ENCODE measurements at places on chromosomes 7 and 10.

DNA sequence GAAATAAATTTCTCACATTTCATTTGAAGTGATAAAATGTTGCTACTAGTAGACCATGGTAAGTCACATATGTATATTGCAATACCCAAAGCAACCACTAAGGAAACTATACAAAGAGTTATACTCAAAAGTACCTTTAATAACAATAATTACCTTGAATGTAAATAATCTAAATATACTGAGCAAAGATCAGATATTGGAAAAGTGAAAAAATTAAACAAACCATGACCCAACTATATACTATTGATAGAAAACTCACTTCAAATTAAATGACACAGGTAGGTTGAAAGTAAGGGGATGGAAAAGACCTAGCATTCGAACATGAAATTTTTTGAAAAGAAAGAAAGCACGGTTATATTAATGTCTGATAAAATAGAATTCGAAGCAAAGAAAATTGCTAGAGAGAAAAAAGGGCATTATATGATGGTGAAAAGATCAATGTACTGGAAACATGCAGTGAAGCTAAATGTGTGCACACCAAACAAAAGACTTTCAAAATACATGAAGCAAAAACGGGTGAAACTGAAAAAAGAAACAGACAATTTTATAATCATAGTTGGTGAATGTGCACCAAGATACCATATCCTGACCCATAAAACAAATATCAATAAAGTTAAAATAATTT is 29.1 kb downstream of the TFPI2 start:
- no peak for DNase-seq

DNA sequence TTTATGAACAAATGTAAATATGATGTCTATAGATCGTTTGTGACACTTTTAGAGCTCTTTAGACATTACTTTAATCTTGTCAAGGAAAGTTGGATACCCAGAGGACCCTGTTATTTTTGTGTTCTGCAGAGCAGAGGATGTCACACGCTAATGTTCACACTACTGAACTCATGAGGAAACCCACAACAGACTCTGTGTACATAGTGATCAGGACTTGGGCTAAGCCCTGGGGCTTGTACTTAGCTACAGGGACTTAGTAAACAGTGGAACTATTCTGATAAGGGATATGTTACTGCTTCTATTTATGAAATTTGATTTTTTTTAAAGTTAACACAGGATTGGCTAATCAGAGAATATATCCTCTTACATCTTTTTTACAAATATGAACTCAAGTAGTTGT is 36.1 kb upstream of the ZNF518A start:
- DNase-seq = no peak

GRCh38 chr10:88531392-88532052 is 51.6 kb downstream of the RNLS start:
- no peak for DNase-seq

DNA sequence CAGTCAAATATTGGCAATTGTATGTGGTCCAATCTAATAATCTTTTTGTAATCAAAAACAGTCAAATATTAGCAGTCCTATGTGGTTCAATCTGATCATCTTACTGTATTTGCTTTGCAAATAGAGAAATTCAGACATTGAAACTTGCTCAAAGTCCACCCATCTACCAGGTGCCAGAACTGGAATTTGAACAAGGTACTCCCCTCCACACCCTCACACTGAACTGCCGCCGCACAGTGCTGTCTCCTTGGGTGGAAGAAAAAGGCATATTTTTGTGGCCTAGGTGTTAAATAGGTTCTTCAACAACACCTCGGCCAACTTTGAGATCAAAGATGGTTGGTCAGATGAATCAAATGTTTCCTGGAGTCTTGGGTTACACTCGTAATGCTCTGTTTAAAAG is 544.2 kb upstream of the GALNT17 start:
- DNase-seq = no peak

DNA sequence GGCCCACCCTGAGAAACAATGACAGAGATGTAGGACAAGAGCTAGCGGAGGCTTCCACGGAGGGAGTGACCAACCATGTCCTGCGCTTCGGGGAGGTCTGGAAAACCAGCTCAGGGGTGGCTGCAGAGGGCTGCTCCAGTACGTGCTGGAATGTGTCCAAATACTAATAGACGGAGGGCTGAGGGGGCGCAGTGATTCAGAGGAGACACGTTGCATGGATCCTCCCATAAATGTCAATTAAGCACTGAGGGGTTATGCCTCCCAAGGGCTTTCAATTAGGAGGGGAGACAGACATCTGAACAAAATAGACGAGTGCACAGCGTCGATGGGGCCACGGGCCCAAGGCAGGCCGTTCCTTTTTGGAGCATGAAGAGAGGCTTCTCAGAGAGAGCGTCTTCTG is 51.0 kb upstream of the NPS start:
- no peak for DNase-seq

GRCh38 chr7:100015232-100016214 is at the start of gene ZKSCAN1:
TSS of gene ZKSCAN1 (plus strand) at chr7:100015596. CDS start at chr7:100023507, 7,911 bp downstream.
- peak; percentile 97 for DNase-seq

GRCh38 chr10:93091960-93092359 is 18.3 kb downstream of the CYP26A1 start:
- no peak for DNase-seq

DNA sequence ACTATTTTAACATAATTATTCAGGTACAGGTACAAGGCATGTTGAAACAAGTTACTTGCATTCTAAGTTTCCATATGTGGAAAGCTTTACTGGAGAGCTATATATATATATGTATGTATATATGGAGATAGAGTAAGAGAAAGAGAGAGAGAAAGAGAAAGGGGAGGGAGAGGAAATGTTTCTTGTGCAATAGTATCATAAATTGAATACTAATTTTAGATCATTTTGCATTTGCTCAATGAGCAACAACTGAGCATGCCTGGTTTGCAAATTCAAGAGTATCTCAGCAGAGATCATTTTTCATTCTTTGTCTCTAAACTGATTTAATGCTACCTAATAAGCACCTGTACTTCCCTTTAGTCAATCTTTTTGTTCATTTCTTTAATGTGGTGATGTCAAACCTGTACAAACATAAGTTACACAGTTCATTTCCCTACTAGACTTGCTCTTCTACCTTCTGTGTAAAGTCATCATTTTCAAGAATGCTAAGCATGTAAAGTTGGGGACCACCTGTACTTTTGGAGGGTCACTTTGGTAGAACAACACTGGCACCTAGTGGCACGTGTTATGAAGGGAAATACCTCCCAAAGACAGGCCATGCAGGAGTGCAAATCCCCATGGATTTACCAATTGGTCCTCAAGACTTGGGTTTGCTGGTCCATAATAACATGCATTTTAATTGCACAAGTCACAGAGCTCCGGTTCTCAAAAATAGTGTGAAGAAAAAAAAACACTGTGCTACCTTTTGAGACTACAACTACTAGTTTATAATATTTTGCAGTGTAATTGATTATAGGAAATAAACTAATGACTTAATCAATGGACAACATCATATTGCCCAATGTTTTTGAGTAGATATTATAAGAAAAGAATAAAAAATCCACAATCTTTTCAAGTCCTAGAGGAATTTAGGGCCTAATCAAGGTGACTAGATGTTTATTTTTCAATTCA is 431.2 kb upstream of the IGFBP3 start:
- DNase-seq = peak; percentile 60

DNA sequence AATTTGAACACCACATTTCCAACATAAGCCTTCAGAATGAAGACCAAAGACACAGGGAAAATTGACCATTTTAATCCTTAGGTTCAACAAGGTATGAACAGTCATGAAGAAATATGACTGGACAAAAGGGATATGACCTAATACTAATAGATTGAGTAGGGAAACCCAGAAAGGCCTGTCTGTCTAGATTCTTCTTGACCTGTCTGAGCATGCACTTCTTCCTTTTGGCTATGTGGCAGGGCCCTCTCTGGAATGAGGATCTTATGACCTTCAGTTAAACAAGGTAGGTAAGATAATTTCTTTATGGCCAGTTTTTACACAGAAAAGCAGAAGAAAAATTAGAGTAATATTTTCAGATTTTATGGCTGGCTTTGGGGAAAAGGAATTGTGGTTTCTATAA is 3.0 kb upstream of the PHYHIPL start:
- no peak for DNase-seq

DNA sequence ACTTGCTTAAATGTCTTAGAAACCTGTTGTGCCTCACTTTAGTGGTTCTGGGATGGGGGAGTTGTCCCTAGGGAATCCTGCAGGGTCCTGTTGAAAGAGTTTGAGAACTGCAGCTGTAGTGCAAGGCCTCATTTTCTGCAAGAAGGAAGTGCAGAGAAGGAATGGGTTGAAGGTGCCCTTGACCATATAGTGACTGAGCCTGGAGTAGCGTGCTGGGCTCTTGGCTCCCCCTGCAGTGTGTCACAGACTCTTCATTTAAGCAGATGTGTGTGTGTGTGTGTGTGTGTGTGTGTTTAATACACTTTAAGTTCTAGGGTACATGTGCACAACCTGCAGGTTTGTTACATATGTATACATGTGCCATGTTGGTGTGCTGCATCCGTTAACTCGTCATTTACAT is 92.2 kb downstream of the GRK5 start:
- no peak for DNase-seq

GRCh38 chr7:37061849-37062559 is 337.7 kb upstream of the AOAH start:
- no peak for DNase-seq

DNA sequence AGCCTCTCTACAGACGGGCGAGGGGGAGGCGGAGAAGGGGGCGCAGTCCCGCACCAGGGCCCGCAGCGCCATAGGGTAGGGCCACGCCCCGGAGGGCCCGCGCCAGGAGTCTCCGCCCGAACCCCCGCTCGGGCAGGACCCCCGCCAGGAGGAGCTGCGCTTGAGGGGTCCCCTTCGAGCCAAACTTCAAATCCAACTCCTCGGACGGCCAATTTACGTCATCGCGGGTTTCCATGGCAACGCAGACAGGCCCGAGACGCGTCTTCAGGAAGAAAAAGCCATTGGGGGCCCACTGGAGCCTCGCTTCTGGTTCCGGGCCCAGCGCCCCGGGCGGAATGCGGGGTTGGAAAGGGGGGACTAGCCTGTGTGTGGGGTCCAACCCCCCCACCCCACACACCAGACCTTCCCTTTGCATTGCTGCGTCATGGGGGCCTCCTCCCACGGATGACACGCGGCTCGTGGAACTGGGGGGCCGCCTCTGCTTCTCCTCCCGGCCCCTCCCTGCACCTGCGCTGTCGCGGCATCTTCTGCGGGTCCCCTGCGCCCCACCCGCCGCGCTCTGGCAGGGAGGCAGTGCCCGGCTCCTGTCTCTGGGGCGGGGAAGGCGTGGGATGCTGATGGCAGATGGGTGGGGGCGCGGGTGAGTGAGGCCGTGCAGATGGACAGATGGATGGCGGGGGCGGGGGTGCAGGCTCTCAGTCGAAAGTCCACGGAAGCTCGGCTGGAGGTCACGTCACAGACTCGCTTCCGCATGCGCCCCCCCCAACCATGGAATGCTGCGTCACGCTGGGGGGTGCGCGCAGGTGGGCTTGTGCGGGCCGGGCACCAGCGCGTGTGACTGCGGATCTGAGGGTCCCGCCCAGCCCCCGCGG is 1.2 kb downstream of the CALY start:
- peak; percentile 85 for DNase-seq

DNA sequence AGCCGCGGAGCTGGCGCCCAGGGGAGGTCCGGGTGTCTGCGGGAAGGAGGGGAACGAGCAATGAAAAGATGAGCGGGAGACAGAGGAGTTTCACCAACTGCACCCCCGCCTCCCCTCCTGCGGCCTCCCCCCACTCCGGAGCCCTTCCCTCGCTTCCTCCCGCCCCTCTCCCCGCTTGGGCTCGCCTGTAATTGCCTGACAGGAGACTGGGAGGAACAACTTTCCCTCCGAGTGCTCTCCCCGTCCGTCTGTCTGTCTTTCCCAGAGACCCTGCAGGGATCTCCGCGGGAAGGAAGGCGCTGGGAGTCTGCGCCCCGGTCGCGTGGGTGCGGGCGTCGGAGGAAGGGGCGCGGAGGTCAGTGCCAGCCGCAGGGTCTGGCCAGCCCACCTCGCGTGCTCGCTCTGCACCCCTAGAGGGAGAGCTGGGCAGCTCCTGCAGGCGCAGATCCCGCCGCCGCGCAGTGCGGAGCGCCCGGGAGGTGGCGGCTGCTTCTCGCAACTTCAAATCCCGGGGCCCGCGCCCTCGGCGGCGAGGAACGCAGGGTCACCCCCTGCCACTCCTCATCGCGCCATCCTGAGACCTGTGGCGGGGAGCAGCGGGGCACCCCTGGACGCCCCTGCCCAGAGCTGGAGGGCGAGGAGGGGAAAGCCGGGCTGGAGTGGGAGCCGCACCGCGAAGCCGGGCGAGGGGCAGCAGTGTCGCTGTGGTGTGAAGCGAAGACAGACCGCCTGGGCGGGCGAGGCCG is 511 bp upstream of the NRP1 start:
- DNase-seq = peak; percentile 57

GRCh38 chr7:85125176-85125575 is 61.7 kb downstream of the SEMA3D start:
- DNase-seq = no peak

DNA sequence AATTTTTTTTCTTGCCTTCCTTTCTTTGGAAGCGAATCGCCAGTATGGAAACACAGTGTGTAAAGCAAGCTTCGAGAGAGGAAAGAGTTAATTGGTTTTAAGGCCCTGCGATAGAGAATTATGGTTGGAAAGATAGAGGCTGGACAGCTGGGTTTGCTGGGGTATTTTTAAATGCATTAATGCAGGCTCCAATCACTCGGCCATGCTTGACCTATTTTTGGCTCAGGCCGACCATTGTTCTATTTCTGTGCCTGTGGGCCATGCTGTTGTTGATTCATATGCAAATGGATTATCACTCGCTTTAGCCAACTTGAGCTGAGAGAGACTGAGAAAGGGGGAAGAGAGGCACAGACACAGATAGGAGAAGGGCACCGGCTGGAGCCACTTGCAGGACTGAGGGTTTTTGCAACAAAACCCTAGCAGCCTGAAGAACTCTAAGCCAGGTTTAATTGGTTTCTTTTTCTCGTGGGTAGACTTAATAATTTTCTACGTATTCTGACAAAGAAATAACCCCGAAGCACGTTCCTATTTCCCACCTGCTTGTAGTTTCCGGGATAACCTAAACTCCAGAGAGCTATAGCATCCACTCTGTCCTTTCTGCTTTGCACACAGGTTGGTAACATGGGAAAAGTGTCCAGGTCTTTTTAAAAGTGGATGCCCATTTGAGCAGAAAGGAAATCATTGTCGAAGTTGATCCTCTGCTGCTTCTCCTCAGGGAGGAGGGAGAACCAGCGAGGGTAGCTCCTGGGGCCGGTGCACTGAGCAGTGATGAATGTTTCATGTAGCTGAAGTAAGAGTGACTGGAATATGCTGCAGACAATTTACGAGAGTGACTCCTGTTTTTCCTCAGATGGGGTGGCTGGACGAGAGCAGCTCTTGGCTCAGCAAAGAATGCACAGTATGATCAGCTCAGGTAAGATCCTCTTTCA is at the start of gene HDAC9:
Gene HDAC9 (plus strand): TSS at position 338 of the 929 bp plus-strand sequence. CDS start 554 bp downstream, at position 892.
- peak; percentile 19 for DNase-seq

DNA sequence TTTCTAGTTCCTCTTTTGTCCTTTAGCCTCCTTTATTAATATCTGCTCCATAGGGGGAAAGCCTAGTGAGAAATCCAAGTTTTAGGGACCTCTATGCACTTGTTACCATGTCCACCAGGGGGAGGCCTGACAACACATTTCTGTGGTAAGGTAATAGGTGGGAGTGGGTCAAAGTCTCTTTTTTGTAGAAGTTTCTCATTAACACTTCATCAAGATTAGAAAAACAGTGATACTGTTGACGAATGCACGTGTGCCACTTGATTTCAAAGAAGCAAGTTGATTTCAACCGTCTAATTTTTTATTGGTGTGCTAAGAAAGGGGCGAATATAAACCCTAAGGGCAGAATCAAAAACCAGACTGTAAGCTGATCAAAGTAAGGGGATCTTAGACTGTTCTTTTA is 30.6 kb downstream of the CISD1 start:
- peak; percentile 52 for DNase-seq

GRCh38 chr10:32199714-32200394 is 143.6 kb upstream of the KIF5B start:
- no peak for DNase-seq
